ENCODE measurements at places on chromosomes 12 and 14. TPM values are rescaled to one million over a fixed set of nuclear protein-coding genes. Genes with fewer than 3 reads are reported as not detected.

GRCh38 chr14:38567703-38568102 lies 311.8 kb upstream of the CLEC14A start:
- no peak for DNase-seq
- no peak overlapping the region for H3K4me3 ChIP-seq
- H3K4me1 ChIP-seq = no peaks in the 10 kb centered on the region
- no peaks in the 10 kb centered on the region for H3K36me3 ChIP-seq
- H3K27ac ChIP-seq = no peak overlapping the region
- H3K27me3 ChIP-seq = no peaks in the 10 kb centered on the region

DNA sequence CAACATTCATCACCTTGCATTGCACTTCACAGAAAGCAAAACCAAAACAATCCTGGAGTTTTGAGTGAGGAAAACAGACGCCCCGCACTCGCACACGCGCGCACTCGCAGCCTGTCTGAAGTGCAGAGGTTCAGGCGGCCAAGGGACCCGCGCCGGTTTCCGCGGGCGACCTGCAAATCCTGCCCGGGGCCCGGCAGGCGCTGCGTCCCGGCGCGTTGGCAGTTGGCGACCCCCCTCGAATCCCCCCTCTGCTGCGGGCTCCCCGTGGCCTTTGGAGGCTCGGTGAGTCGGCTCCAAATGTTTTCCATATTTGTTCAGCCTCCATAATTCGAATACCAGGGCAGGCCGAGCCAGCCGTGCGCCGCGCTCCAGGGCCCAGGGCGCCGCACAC lies at the start of gene SSPN:
Gene SSPN (plus strand): TSS at position 324 of the 391 bp plus-strand sequence. CDS start 100 bp downstream, outside the sequence.
- DNase-seq = no peak
- H3K4me1 ChIP-seq = peaks cover 10% of the 10 kb centered on the region

GRCh38 chr12:89461649-89462612 lies 62.7 kb downstream of the GALNT4 start:
- peaks cover 56% of the 10 kb centered on the region for H3K4me1 ChIP-seq
- H3K4me3 ChIP-seq = peak overlapping the region; percentile 42
- H3K36me3 ChIP-seq = peaks cover 35% of the 10 kb centered on the region
- no peaks in the 10 kb centered on the region for H3K27me3 ChIP-seq
- peak overlapping the region; percentile 73 for H3K27ac ChIP-seq
- no peak for DNase-seq

- no peaks in the 10 kb centered on the region for H3K36me3 ChIP-seq
- H3K4me3 ChIP-seq = no peak overlapping the region
- no peak overlapping the region for H3K27ac ChIP-seq
- H3K27me3 ChIP-seq = peaks cover 32% of the 10 kb centered on the region
Observed at GRCh38 chr14:99821519-99822508, 28.6 kb downstream of the EML1 start.

DNA sequence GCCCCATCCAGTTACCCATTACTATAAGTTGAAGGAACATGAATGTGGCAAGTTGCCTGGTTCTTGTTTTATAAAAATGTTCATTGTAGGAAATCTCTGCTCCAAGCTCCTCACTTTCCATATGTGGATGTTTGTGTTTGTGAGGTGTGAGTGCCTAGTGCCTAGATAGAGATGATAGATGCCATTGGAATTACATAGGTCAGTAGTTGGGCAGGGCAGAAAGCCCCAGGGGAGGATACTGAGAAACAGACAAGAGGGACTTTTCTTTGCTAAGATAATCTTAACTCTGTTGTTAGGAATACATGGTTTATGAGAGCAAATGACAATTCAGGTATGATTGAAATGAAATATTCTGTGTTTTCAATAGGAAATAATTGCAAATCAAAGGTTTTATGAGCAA lies 226.3 kb upstream of the GRIP1 start:
- H3K4me1 ChIP-seq = peaks cover 26% of the 10 kb centered on the region
- DNase-seq = no peak
- H3K4me3 ChIP-seq = no peak overlapping the region
- no peaks in the 10 kb centered on the region for H3K36me3 ChIP-seq
- peaks cover 2% of the 10 kb centered on the region for H3K27me3 ChIP-seq

- no peaks in the 10 kb centered on the region for H3K36me3 ChIP-seq
- no peak overlapping the region for H3K4me3 ChIP-seq
- no peaks in the 10 kb centered on the region for H3K4me1 ChIP-seq
- no peak overlapping the region for H3K27ac ChIP-seq
Observed at GRCh38 chr12:65637150-65637549, 187.1 kb upstream of the HMGA2 start.

DNA sequence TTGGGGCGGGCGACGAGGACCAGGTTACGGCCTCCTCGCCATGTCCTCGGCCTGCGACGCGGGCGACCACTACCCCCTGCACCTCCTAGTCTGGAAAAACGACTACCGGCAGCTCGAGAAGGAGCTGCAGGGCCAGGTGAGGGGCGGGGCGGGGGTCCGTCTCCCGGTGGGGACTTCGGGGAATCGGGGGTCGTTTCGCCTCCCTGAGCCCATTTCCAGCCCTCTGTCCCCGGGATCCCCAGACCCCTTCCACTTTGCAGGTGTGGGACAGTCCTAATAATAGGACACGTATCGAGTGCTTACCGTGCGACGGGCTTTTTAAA lies 380 bp downstream of the ANKRD13A start:
- H3K4me1 ChIP-seq = peaks cover 60% of the 10 kb centered on the region
- peak overlapping the region; percentile 98 for H3K27ac ChIP-seq
- peaks cover 29% of the 10 kb centered on the region for H3K36me3 ChIP-seq

GRCh38 chr14:36751920-36752319 lies 90.3 kb downstream of the PAX9 start:
- no peak overlapping the region for H3K4me3 ChIP-seq
- DNase-seq = no peak
- H3K36me3 ChIP-seq = no peaks in the 10 kb centered on the region
- no peaks in the 10 kb centered on the region for H3K27me3 ChIP-seq
- H3K4me1 ChIP-seq = no peaks in the 10 kb centered on the region
- H3K27ac ChIP-seq = no peak overlapping the region

DNA sequence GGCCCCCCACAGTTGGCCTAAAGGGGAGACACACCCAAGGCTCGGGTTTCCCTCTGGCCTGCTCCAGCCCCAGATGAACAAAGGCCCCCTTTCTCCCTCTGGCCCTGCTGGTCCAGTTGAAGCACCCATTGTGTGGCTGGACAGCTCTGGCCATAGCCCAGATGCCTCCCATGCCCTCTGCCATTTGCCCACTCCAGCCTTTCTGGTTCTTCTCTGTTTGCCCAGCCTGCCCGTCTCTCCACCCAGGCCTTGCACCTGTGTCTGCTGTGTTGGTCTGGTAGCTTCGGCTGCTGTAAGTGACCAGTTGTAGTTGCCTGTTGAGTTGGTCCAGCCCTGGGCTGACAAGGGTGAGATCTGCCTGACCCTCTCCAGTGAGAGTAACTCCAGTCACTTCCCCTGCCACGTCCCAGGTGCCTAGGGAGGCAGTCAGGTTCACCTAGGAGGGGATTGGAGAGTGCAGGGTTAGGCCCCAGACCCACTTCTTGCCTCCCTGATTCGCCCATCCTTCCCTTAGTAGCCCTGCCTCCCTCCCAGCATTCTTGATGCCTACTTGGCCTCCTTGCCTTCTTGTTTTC lies 3.0 kb downstream of the B4GALNT1 start:
- no peaks in the 10 kb centered on the region for H3K36me3 ChIP-seq
- peaks cover 77% of the 10 kb centered on the region for H3K27me3 ChIP-seq
- no peak for DNase-seq
- peaks cover 18% of the 10 kb centered on the region for H3K4me1 ChIP-seq
- no peak overlapping the region for H3K27ac ChIP-seq
- no peak overlapping the region for H3K4me3 ChIP-seq

GRCh38 chr12:103881261-103881660 lies 40.2 kb upstream of the NT5DC3 start:
- peaks cover 20% of the 10 kb centered on the region for H3K4me1 ChIP-seq
- H3K27me3 ChIP-seq = no peaks in the 10 kb centered on the region
- no peak overlapping the region for H3K4me3 ChIP-seq
- no peak for DNase-seq

DNA sequence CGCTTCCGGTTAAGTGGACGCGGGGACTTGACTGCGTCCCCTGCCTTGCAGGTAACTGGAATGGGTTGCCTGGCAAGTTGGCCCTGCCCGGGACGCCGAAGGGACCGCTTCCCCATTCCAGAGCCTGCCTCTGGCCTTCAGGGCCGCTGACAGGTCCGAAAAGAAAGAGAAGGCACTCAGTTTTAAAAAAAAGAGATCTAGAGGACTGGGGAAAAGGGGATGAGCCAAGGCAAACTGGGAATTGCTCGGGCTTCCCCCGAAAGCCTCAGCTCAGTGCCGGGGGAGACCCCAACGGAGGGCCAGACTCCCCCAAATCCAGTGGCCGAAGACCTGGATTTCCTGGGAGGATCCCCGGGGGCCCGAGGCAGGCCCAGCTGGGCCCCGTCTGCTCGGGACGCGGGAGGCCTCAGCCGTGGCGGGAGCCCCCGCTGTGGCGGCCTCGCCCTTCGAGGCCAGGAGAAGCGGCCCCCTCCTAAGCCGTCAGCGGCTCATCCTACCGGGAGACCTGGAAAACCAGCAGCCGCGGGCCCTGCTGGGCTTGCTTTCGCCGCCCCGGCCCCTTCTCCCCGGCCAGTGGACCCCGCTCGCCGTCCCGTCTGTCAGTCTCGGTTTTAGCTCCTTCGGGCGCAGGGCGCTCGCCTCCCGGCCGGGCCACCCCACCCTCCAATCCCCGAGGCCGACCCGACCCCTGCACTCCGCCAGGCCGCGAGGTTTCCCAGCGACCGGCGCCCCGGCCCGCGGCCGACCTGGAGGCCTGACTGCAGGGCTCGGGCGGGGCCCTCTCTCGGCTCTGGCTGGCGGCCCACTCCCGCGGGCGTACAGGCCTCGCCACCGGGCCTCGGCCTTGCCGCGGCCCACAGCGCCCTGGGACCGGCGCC lies 12.5 kb downstream of the OTX2 start:
- no peak overlapping the region for H3K27ac ChIP-seq
- H3K4me1 ChIP-seq = peaks cover 4% of the 10 kb centered on the region
- no peak for DNase-seq
- H3K27me3 ChIP-seq = peaks cover 81% of the 10 kb centered on the region

GRCh38 chr14:65357113-65357512 lies 55.4 kb upstream of the FUT8 start:
- peaks cover 39% of the 10 kb centered on the region for H3K36me3 ChIP-seq
- H3K27me3 ChIP-seq = no peaks in the 10 kb centered on the region
- no peak for DNase-seq

DNA sequence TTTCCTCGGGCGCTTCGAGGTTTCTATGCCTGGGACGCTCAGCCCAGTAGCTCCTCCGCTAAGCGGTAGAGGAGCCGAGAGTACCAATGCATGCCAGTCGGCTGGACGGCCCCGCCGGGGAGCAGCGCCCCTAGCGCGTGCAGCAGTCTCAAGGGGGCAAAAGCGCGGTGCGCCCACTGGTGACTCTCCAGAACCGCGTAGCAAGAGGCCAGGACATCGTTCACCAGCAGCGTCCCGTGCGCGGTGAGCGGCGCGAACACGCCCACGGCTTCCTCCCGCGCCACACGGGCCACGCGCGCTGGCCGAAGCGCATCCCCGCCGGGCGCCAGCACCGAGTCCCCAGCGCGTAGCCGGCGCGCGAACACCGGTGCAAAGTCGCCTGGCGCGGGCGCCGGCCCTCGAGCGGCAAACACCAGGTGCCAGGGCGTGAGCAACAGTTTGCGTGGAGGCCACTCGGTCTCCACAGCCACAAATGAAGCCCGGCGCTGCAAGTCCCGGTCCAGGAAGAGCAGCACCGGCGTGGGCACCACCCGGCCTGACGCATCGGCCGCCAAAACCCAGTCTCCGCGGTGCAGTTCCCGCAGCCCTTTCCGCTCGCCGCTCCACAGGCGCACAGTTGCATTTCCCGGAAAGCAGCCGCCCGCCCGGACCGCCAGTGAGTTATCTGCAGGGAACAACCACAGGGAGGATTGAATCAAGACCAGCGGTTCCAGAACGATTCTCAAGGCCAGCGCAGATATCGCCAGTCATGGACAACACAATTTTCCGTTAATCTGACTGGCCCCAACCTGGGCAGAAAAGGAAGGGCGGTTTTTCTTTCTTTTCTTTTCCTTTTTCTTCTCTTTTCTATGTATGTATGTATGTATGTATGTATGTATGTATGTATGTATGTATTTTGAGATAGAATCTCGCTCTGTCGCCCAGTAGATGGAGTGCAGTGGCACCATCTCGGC lies 4.5 kb downstream of the DHH start:
- H3K27ac ChIP-seq = peak overlapping the region; percentile 74
- H3K4me1 ChIP-seq = peaks cover 68% of the 10 kb centered on the region
- peaks cover 60% of the 10 kb centered on the region for H3K27me3 ChIP-seq
- peak overlapping the region; percentile 66 for H3K4me3 ChIP-seq
- DNase-seq = peak; percentile 33

- H3K27me3 ChIP-seq = no peaks in the 10 kb centered on the region
- H3K4me1 ChIP-seq = no peaks in the 10 kb centered on the region
- no peak overlapping the region for H3K4me3 ChIP-seq
- no peak for DNase-seq
- no peaks in the 10 kb centered on the region for H3K36me3 ChIP-seq
Observed at GRCh38 chr12:122681814-122682213, 21.3 kb downstream of the HCAR2 start.

DNA sequence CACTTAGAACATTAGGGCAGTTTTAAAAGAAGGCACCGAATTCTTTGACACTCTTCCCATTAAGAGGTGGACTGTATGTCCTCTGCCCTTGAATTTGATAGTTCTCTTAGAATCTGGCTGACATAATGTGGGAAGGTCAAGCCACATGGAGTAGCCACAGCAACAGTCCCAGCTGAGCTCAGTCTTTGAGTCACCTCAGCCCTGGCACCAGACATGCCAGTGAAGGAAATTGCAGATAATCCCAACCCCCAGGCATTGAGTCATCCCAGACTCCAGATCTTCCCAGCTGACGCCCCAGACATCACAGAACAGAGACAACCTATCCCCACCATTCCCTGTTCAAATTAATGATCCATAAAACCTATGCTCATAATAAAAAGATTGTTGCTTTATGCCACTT lies 83.4 kb downstream of the GTF2A1 start:
- no peak overlapping the region for H3K27ac ChIP-seq
- H3K4me3 ChIP-seq = no peak overlapping the region
- H3K27me3 ChIP-seq = no peaks in the 10 kb centered on the region
- no peaks in the 10 kb centered on the region for H3K4me1 ChIP-seq
- no peak for DNase-seq

DNA sequence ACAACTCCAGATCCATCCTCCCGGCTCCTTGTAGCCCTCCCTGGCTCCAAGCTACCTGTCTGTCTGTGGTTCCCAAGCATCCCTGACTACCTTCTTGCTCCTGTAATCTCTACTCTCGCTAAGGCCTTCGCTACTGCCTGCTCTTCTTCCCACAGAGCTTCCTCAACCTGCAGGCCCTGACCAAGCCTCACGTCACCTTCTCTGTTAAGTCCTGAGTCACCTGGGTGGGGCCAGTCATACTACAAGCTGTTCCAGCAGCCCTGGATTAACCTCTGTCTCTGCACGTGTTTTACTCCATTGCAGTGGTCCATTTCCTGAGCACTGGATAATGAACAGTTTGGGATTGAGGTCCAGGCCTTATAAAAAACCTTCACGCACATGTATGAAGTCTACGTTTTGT lies 770.7 kb downstream of the BCL11B start:
- no peak for DNase-seq
- no peaks in the 10 kb centered on the region for H3K4me1 ChIP-seq
- H3K27me3 ChIP-seq = no peaks in the 10 kb centered on the region

The GNG2 gene
- 260 TPM for total RNA-seq

The IFI27 gene
- total RNA-seq = 193 TPM

The HOTAIR gene
- total RNA-seq = not detected

The KRT80 gene
- not detected for total RNA-seq

The MYRFL gene
- not detected for total RNA-seq

The SAMD4A gene
- 0.62 TPM for total RNA-seq

The KCNK13 gene
- total RNA-seq = not detected

The SIX4 gene
- total RNA-seq = 0.08 TPM

Measured in activated CD4-positive, alpha-beta T cell treated with anti-CD3 and anti-CD28 coated beads, Interleukin-2, amount 10 ng/mL, durations not matched to agents 7 days and 5 days (primary cell).